ENCODE measurements at places on chromosomes 6 and 20. TPM values are rescaled to one million over a fixed set of nuclear protein-coding genes. Genes with fewer than 3 reads are reported as not detected.

DNA sequence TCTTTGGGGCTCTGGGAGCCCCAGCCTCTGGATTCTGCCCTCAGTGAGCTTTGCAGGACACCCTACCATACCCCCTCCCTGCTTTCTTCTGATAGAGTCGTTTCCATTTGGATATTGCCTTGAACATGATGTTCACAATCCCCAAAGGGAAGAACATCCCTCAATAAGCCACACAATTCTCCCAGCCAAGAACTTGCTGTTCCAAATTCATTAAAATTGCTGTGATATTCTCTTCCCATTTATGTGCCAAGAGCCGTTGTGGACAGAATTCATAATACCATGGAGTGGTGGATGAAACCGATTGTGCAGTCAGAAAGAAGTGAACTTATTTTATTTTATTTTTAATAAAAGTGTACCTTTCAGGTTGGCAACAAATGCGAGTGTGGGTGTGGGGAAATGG lies 95.8 kb downstream of the DHX35 start:
- no peak overlapping the region for H3K27ac ChIP-seq
- H3K4me3 ChIP-seq, result no peak overlapping the region
- DNase-seq, result no peak
- peaks cover 2% of the 10 kb centered on the region for H3K27me3 ChIP-seq

GRCh38 chr6:32960563-32960962 lies 7.7 kb upstream of the HLA-DMA start:
- no peak for DNase-seq
- no peak overlapping the region for H3K4me3 ChIP-seq
- no peaks in the 10 kb centered on the region for H3K36me3 ChIP-seq
- H3K27ac ChIP-seq, result no peak overlapping the region
- H3K4me1 ChIP-seq, result peaks cover 3% of the 10 kb centered on the region
- H3K27me3 ChIP-seq, result no peaks in the 10 kb centered on the region

- H3K36me3 ChIP-seq, result no peaks in the 10 kb centered on the region
- peak overlapping the region; percentile 94 for H3K4me3 ChIP-seq
- H3K27me3 ChIP-seq, result no peaks in the 10 kb centered on the region
- peaks cover 54% of the 10 kb centered on the region for H3K4me1 ChIP-seq
- no peak for DNase-seq
These were observed 1.4 kb downstream of the TOP1 start for GRCh38 chr20:41030061-41030460.

- H3K27me3 ChIP-seq, result no peaks in the 10 kb centered on the region
- no peaks in the 10 kb centered on the region for H3K36me3 ChIP-seq
- no peak overlapping the region for H3K4me3 ChIP-seq
- no peak for DNase-seq
These were observed 625.9 kb upstream of the EPHA7 start for GRCh38 chr6:94045099-94045829.

DNA sequence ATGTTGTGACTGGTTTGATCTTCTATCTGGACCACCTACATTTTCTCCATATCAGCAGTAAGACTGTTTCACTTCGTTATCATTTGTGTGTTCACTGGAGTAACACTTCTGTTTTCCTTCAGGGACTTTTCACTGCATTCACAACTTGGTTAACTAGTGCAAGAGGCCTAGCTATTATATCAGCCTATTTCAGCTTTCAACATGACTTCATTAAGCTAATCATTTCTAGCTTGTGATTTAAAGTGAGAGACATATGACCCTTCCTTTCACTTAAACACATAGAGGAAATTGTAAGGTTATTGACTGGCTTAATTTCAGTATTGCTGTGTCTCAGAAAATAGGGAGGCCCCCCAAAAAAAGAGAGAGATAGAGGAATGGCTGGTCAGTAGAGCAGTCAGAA lies 622.8 kb upstream of the NRSN1 start:
- no peaks in the 10 kb centered on the region for H3K27me3 ChIP-seq
- DNase-seq, result no peak
- H3K27ac ChIP-seq, result no peak overlapping the region
- no peaks in the 10 kb centered on the region for H3K36me3 ChIP-seq

GRCh38 chr6:161048641-161049040 lies 57.1 kb downstream of the MAP3K4 start:
- peaks cover 10% of the 10 kb centered on the region for H3K36me3 ChIP-seq
- H3K4me1 ChIP-seq, result no peaks in the 10 kb centered on the region
- H3K4me3 ChIP-seq, result no peak overlapping the region

DNA sequence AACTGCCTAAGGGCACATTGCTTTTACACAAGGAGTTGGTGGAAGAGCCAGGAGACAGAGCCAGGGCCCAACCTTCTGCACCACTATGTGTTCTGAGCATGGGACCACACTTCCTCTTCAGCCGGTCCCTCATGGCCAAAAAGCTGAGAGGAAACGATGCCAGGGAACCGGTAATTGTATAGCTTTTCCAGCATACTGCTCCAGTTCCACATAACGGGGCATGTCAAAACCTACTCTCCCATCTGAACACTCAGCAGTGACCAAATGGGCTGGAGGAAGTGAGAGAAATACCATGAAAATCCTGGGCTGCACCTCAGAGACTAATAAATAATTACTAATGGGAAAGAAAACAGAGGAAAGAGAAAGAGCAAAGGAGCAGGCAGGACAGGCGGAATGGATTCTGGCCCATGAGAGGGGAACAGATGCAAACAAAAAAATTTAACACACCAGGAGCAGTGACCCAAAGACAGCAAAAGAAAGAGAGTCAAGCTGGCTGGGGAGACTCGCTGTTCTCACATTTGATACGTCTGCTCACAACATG lies 52.0 kb upstream of the BMP2 start:
- no peak for DNase-seq
- no peak overlapping the region for H3K27ac ChIP-seq
- no peaks in the 10 kb centered on the region for H3K4me1 ChIP-seq

GRCh38 chr6:71168233-71168765 lies 120.3 kb upstream of the OGFRL1 start:
- DNase-seq, result no peak
- H3K36me3 ChIP-seq, result no peaks in the 10 kb centered on the region
- no peak overlapping the region for H3K27ac ChIP-seq
- no peaks in the 10 kb centered on the region for H3K27me3 ChIP-seq

- DNase-seq, result no peak
- peaks cover 45% of the 10 kb centered on the region for H3K27me3 ChIP-seq
- H3K27ac ChIP-seq, result no peak overlapping the region
- no peak overlapping the region for H3K4me3 ChIP-seq
- peaks cover 13% of the 10 kb centered on the region for H3K4me1 ChIP-seq
These were observed 726 bp upstream of the ARFGEF3 start for GRCh38 chr6:138161088-138161337.

GRCh38 chr20:1824834-1825233 lies 70.4 kb upstream of the SIRPA start:
- H3K27ac ChIP-seq, result no peak overlapping the region
- no peak for DNase-seq
- H3K4me1 ChIP-seq, result no peaks in the 10 kb centered on the region
- no peak overlapping the region for H3K4me3 ChIP-seq
- no peaks in the 10 kb centered on the region for H3K36me3 ChIP-seq
- H3K27me3 ChIP-seq, result peaks cover 2% of the 10 kb centered on the region

The LY6G6F gene
- 1.5 TPM for total RNA-seq

The BACH2 gene
- 51.3 TPM for total RNA-seq

The SNPH gene
- 7.5 TPM for total RNA-seq

The ZSCAN23 gene
- total RNA-seq, result 0.69 TPM

Measured in CD4-positive, CD25-positive, alpha-beta regulatory T cell (primary cell).